ENCODE measurements at places on chromosomes 4 and X.
A peak's percentile ranks its signal among the peaks of the same experiment; 100 is the strongest.

DNA sequence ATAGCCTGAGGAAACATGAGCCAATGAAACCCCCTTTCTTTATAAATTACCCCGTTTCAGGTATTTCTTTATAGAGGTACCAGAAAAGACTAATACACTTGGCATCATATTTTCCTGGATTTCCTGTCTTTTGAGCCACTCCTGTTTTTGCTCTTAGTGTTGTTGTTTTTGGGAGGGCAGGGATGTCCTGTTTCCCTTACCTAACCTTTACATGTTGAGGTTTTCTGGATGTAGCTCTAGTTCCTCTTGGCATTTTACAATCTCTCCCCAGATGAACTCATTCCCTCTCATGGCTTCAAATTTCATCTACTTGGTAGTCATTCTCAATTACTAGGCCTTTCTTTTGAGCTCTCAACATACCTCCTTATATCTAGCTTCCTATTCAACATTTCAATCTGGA lies 104.1 kb upstream of the MAB21L2 start:
- no peak for DNase-seq

- DNase-seq: no peak
Measured at GRCh38 chrX:23559975-23560374, 107.3 kb upstream of the PRDX4 start.

- no peak for DNase-seq
Measured at GRCh38 chr4:81096566-81096965, 66.1 kb downstream of the BMP3 start.

- DNase-seq: no peak
Measured at GRCh38 chrX:48492293-48492910, 16.4 kb upstream of the PORCN start.

GRCh38 chrX:126552313-126553022 lies at the start of gene DCAF12L1:
DCAF12L1 (minus strand) TSS chrX:126552814; CDS start chrX:126552608, 206 bp downstream.
- no peak for DNase-seq

GRCh38 chr4:52984462-52984881 lies 122.4 kb downstream of the RASL11B start:
- DNase-seq: no peak

DNA sequence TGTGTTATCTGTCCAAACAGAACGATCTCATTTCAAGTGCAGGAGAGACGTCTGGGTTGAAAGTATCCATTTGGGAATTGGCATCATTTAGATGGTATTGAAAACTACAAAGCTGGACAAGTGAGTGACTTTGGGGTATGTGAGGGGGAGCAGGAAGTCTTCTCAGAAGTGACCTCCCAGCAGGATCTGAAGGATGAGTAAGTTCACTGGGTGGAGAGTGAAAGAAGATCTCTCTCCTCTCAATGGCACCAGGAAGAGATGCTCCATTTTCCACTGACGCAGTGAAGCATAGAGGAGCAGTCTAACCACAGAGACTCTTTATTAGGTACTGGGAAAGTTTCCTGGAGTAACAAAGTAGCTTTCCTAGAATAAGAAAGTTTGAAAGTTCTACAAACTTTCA lies 161.0 kb downstream of the CPE start:
- no peak for DNase-seq

DNA sequence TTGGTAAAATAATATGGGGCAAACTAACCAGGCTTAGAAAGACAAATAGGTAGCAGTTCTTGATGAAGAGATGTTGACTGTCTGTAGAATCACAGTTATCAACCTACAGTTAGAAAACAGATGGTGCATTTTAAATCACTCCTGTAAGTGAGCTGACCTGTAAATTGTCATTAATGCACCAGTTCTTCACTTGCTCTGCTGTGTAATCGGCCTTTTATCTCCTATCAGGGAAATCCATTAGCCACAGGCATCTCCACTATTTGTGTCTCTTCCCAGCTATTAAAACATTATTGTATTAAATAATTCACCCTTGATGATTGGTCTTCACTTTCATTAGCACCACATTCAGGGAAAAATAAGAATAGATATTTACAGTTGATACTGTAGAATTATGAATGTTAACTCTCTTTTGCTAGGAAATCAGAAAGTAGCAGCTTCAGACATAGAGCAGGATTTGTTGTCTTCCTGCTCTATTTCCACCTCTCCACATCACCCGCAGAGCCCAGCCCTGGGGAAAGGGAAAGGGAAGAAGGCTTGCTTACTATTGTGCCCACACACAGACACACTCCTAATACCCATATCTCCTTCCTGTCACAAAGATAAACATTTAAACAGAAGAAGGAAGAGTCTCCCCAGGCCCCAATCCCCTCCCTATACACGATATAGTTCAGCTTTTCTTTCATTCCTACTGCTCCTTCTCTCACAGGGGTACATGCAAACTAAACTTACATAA lies 97.1 kb downstream of the REELD1 start:
- DNase-seq: no peak

GRCh38 chrX:136047969-136048368 lies 62.7 kb downstream of the SLC9A6 start:
- no peak for DNase-seq

- peak; percentile 40 for DNase-seq
Measured at GRCh38 chrX:31580726-31581125, 508.9 kb upstream of the FTHL17 start.

DNA sequence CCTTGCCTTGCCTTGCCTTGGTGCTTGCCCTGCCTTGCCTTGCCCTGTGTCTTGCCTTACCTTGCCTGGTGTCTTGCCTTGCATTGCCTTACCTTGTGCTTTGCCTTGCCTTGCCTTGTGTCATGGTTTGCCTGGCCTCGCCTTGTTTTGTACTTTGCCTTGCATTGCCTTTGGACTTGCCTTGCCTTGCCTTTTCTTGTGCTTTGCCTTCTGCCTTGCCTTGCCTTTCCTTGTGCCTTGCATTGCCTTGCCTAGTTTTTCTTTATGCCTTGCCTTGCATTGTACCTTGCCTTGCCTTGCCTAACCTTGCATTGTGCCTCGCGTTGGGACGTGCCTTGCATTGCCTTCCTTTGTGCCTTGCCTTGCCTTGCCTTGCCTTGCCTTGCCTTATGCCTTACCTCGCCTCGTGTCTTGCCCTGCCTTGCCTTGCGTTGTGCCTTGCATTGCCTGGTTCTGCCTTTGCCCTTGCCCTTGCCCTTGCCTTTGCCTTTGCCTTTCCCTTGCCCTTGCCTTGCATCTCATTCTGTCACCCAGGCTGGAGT lies 82.8 kb downstream of the TAB3 start:
- DNase-seq: no peak

DNA sequence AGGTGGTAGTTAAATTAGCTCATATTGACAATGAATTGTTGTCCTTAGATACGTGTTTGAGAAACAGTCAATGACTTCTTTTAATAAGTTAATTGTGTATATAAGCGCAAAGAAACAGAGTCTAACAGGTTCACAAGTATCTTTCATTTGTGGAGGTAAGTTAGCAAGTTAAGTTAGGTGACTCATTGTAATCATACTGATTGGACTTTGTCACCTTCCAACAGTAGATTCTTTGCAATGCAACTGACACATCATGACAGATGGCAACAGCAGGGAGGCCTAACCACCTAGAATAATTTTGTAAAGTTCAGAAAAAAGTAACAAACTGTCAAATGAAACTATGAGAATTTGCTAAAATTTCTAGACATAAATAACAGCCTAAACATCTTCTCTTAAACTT lies 207.6 kb upstream of the PITX2 start:
- no peak for DNase-seq

DNA sequence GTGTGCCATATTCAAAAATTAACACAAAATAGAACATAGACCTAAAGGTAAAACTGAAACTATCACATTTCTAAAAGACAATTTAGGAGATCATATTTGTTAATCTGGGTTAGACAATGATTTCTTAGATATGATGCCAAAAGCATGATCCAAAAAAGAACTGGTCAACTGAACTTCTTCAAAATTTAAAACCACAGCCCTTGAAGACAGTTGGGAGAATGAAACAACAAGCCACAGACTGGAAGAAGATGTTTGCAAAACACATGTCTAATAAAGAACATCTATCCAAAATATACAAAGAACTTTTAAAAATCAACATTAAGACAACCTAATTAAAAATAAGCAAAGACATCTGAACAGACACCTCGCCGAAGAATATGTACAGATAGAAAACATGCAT lies 19.5 kb downstream of the COMMD8 start:
- no peak for DNase-seq

- DNase-seq: no peak
Measured at GRCh38 chrX:40651620-40652223, 4.4 kb upstream of the CXorf38 start.

- no peak for DNase-seq
Measured at GRCh38 chr4:8639021-8639420, 46.5 kb downstream of the CPZ start.

DNA sequence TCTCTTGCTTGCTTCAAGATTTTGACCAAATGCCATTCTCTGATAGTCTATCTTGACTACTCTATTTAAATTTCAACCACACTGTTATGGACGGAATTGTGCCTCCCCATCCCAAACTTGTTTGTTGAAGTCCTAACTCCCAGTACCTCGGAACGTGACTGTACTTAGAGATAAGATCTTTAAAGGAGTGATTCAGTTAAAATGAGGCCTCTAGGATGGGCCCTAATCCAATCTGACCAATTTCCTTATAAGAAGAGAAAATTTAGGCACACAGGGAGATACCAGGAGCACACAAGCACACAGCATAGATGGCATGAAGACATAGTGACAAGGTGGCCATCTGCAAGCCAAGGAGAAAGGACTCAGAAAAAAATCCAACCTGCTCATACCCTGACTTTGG lies 269.9 kb downstream of the KCNIP4 start:
- DNase-seq: no peak

DNA sequence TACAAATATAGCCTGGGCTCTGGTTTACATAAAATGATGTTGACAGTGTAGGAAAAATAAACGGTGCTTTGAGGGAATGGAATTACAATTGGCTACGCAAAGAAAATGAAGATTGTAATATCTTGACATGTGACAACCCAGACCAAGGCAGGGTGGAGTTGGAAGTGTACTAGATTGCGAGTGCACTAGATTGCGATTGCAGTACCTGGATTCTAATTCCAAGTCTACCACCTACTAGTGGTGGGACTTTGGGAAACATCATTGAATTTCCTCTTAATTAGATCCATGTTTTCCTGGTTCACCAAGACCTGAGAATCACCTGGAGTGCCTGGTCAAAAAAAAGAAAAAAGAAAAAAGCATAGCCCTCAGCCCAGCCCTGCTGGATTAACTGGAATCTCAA lies 18.6 kb downstream of the EGF start:
- no peak for DNase-seq

- no peak for DNase-seq
Measured at GRCh38 chr4:102342404-102343074, 2.7 kb downstream of the SLC39A8 start.

- DNase-seq: no peak
Measured at GRCh38 chrX:69546978-69547377, 42.9 kb downstream of the NALF2 start.

DNA sequence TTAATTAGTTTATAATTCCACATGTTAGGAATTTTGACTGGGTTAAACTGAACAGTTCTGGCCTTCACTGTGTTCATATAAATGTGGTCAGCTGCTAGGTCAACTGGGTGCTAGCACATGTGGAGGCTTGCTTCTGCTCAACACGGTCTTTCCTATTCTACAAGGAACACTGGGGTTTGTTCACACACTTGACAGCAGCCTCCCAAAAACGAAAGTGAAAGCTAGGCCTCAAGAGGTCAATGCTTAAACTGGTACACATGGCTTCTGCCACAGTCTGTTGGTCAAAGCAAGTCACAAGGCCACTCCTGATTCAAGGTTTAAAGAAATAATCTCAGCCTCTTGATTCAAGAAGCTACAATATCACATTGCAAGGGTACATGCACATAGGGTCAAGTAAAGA lies 126.5 kb downstream of the QDPR start:
- DNase-seq: no peak

DNA sequence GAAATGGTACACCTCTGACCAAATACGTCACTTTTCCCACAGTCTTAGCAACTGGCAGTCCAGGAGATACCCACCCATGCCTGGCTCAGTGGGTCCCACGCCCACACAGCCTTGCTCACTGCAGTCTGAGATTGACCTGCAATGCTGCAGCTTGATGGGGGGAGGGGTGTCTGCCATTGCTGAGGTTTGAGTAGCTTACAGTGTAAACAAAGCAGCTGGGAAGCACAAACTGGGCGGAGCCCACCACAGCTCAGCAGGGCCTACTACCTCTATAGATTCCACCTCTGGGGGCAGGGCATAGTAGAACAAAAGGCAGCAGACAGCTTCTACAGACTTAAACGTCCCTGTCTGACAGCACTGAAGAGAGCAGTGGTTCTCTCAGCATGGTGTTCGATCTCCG lies 52.7 kb downstream of the AMER1 start:
- DNase-seq: no peak

DNA sequence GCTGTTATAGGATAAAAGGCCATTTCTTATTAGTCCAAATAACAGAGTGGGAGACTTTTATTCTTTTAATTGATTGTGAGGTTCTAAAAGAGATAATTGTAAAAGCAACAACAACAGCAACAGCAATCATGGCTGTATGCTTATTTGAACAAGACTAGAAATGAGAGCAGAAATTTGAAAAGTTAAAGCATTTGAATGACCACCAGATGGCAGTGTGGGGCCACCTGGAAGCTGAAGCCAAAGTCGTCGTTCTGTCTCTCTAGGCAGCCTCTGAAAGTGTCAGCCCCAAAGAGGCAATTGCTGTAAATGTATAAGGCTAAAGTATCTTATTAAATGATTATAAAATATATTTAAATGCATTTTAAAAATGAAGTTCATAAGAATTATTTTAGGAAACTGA lies 42.2 kb downstream of the SH2D1A start:
- DNase-seq: no peak

DNA sequence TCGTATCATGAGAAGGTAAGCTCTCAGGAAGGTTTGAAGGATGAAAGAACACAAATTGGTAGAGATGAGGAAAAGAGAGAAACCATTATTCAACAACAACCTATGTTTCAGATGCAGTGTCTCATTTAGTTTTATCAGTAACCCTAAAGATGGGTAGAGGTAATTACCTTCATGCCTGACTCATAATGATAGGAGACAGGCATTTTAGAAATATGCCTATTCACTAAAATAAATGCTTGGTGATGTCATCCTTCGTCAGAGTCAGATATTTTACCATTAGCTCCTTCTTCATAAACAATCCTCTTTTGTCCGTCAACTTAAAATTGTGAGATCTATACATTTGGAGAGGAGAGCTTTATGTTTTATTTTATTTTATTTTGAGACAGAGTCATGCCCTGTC lies 21.5 kb upstream of the RNF150 start:
- no peak for DNase-seq

- no peak for DNase-seq
Measured at GRCh38 chr4:185127021-185127925, 15.8 kb upstream of the SLC25A4 start.

DNA sequence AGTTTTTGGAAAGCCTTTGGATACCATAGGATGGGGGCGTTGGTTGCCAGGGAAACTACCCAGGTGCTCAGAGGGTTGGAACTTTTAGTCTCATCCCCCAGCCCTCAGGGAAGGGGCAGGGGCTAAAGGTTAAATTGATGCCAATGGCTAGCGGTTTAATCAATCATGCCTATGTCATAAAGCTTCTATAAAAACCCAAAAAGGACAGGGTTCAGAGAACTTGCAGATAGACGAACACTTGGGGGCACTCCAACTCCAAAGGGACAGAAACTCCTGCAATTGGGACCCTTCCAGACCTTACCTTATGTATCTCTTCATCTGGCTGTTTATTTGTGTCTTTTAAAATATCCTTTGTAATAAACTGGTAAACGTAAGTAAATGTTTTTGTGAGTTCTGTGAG lies 30.0 kb upstream of the GPR173 start:
- no peak for DNase-seq

Data from AG04449 (cell line).